ENCODE measurements at places on chromosomes 1 and 21.

GRCh38 chr1:219659005-219659600, 46.2 kb upstream of the ZC3H11B start:
- no peak for DNase-seq

GRCh38 chr1:90012300-90012699, 17.4 kb downstream of the ZNF326 start:
- no peak for DNase-seq

DNA sequence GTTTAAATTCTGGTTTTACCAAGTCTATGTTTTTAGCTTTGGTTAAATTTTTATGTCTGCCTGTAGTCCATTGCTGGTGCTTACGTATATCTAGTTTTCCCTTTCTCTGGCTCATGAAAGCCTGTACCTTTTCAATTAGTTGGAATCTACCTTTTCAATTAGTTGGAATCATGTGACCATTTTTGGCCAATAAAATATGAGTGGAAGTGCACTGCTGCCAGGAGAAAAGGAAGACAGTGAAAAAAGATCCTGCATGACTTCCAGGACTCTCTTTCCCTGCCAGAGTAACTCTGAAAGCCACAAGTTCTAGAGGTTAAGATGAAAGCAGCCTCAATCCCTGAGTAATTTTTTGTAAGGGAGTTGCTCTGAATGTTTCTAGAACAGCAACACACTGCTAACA, 2.2 kb upstream of the GRIK1 start:
- DNase-seq, result no peak

DNA sequence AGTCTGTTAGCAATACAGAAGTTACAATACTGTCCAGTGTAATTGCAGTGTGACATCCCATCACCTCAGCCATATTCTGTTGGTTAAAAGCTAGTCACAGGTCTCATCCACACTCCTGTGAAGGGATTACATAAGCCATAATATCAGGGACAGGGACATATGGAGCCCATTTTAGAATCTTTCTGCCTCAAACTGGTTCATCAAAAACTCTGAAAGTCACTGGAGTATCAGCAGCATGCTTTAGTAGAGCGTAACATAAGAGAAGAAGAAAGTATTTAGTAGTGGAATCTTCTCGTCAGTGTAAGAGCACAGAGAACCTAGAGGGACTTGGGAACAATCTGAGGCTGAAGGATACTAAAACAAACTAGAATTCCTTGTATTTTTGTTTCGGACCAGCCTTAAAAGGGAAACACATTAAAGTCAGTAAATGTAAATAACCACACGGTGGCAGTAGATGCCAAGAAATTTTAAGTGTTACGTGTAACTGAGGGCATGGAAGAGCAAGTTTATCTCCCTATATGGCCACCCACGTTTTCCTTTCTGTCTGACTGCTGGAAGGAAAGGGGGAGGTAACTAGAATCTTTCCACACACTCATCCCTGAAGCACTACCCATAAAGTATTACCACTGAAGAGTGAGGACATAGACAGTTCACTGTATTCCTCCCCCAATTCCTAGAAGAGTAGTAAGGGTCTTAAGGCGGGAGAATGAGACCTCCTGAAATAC, 41.6 kb upstream of the AGL start:
- DNase-seq, result peak; percentile 6

GRCh38 chr1:39645411-39646043, 6.1 kb upstream of the HEYL start:
- DNase-seq, result no peak

- DNase-seq, result no peak
Measured at GRCh38 chr1:13892198-13892597, 192.2 kb downstream of the PRDM2 start.

DNA sequence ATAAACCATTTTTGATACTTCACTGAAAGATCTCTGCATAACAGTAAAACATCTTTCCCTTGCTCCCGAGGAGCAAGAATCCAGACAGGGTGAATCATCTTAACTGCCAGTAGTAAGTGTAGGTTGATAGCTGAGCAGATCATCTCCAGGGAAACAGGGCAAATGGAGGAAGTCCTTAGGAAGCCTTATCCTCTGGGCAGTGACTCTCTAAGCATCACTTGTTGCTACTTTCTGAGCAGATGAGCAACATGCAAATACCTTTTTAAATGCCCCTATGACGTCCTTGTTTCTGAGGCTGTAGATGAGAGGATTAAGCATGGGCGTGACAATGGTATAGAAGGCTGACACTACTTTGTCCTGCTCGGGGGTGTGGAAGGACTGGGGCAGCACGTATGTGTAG, 8.9 kb downstream of the OR2T11 start:
- DNase-seq, result no peak

- no peak for DNase-seq
Measured at GRCh38 chr1:10867914-10868598, 71.6 kb upstream of the CASZ1 start.

GRCh38 chr1:214018386-214019268, 30.9 kb downstream of the PROX1 start:
- DNase-seq, result no peak

DNA sequence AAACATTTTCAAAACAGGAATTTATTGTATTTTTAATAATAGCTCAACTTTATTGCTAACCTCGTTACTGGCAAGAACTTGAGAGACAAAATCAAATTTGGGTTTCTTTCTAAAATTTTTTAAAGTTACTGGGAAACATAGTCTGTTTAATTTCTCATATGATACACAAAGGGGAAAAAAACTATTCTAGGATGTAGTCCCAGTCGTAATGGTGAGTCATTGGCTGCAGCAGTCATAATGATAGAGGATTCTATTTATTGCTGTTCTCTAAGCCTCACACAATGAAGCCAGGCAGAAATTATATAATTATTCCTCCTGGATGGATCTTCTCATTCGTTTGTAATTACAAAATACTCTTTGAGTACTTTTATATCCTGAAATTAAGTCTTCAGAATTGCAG, 326.5 kb upstream of the SGIP1 start:
- DNase-seq, result peak; percentile 19

- no peak for DNase-seq
Measured at GRCh38 chr1:70487910-70488665, 77.0 kb downstream of the CTH start.

- DNase-seq, result no peak
Measured at GRCh38 chr1:157105298-157105987, 5.8 kb upstream of the ETV3L start.

DNA sequence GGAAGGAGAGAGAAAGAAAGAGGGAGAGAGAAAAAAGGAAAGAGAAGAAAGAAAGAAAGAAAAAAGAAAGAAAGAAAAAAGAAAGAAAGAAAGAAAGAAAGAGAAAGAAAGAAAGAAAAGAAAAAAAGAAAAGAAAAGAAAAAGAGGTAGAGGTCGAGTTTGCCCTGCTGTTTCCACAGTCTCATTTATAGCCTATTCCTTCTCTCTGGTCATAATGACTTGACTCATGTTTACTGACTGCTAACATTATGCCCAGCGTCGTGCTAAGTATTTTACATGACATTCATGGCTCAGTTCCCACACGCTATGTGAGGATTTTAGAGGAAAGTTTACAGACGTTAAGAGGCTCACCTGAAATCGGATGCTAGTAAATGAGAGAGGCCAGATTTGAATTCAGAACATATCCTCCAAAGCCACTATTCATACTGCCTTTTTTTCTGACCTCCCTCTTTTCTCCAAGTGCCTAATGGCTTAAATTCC, 263.0 kb downstream of the TNR start:
- no peak for DNase-seq

- no peak for DNase-seq
Measured at GRCh38 chr21:36923270-36923669, 43.2 kb downstream of the HLCS start.

DNA sequence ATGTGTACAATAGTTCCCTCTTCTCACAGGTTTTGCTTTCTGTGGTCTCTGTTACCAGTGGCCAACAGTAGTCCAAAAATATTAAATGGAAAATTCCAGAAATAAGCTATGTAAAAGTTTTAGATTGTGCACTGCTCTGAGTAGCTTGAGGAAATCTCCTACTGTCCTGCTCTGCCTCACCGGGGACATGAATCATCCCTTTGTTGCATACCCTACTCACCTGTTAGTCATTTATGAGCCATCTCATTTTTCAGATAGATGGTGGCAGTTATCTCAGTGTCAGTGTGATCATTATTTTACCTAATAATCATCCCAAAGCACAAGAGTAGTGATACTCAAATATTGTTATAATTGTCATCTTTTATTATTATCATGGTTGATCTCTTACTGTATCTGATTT, 688.1 kb downstream of the PLA2G4A start:
- DNase-seq, result no peak

DNA sequence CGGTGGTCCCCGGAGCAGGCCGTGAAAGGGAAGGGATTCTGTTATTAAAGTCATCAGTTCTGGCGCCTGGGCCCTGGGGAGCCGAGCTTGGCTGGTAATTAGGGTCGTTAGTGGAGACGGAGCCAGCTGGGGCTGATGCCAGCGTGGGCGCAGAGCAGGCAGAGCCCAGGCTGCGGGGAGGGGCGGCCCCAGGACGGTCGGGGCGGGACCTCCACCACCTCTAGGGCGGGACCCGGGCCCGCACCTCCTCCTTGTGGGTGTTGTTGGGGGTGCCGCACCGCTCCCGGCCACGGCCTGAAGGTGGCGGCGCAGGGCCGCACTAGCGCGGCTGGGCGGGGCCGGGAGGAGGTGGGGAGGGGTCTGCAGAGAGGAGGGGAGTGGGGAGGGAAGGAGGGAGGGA, 470.6 kb downstream of the PTPRU start:
- DNase-seq, result no peak

- DNase-seq, result no peak
Measured at GRCh38 chr1:7469255-7469938, 301.7 kb upstream of the VAMP3 start.

GRCh38 chr1:13228343-13228781, 2.4 kb upstream of the PRAMEF18 start:
- no peak for DNase-seq

- DNase-seq, result no peak
Measured at GRCh38 chr1:60920561-60920960, 161.8 kb upstream of the NFIA start.

DNA sequence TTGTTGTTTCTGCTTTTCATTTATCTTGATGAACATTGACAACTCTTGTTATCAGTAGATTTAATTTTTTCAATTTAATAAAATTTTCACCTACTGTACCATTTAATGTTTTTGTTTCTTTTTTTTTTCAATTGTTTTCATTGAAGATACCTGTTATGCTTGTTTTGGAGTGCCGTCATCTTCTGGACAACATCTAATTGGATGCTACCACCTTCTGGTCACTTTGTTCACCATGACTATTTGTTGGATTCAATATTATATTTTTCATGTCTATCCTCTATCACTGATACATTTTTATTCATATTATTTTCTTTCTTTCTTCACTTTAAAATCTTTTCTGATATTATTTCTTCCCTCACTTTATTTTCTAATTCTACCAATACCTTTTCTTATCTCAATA, 14.0 kb downstream of the KRTAP21-2 start:
- no peak for DNase-seq

GRCh38 chr21:44418108-44418875, 37.0 kb upstream of the LRRC3 start:
- DNase-seq, result no peak

GRCh38 chr21:41952568-41953248, 1.1 kb downstream of the C2CD2 start:
- DNase-seq, result no peak

DNA sequence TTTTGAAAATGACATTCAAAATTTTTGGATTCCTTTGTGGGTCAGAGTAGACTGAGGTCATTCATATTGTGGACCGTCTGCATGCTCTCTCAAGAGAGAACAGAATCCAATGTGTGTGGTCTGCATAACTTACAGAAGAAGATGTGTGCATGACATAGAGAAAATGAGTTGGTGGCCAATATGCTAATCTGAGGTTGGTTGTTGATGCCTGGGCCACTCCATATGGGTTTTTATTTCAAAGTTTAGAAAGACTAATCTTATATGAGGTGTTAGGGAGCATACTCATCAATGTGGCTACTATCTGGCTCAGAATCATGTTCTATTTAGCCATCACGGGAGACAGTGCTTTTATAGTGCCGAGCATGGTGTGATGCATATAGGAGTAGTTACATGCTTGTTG, 18.2 kb downstream of the NTNG1 start:
- no peak for DNase-seq

- no peak for DNase-seq
Measured at GRCh38 chr1:119470377-119470776, 36.6 kb upstream of the HSD3B1 start.

DNA sequence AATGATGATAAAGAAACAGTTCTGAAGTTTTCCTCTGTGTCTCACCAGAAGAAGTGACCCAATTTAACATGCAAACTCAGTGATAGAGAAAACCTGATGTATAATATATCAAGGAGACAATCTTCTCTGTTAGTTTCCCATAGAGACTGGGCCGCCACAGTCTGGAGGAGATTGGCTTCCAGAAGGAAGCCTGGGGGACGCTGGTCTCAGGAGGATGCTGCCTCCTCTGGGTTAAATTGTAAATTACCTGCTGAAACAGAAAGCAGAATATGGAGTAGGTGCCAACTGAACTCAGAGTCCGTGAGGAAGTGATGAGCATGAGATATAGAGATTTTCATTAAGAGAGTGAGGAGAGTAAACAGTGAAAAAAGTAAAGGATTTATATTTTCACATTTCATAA, 15.8 kb downstream of the OR14I1 start:
- DNase-seq, result no peak

DNA sequence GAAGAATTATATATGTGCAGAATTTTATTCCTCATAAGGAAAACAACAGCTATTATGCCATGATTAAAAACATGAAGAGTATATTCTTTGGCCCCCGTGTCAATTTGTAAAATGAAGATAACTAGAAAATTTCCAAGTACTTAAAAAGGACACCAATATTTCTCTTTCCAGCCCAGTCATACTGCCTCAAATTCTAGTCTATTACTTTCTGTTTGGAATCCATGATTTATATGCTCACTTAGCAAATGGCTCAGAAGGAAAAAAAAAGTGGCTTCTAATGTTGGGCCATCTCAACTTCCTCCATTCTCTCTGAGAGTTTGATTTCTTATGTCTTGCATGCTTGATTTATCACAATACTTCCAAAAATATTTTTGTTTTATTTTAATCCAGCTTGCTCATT, 1431.1 kb downstream of the AMY1C start:
- DNase-seq, result no peak

DNA sequence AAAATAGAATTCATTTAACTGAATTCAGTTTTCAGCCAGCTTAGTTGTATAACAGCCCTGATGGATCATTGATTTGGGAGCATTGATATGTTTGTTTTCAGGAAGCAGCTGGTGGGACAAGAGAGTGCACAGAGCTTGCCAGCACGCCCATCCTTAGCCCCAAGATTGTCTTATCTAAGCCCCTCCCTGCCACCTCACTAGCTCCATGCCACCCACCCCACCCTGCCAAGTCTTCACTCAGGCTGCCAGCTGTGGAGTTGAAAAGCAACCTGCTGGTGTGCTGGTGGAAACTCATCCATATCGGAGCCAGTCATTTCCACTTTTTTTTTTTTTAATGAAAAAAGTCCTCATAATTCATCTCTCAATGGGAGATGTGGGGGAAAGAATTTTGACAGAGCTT, 11.8 kb downstream of the KIRREL1 start:
- no peak for DNase-seq
